ENCODE measurements at places on chromosomes 4 and X.

GRCh38 chrX:102958794-102959193, 21.7 kb downstream of the RAB40AL start:
- no peak for DNase-seq

GRCh38 chr4:147560625-147561024, 56.6 kb upstream of the TMEM184C start:
- no peak for DNase-seq

DNA sequence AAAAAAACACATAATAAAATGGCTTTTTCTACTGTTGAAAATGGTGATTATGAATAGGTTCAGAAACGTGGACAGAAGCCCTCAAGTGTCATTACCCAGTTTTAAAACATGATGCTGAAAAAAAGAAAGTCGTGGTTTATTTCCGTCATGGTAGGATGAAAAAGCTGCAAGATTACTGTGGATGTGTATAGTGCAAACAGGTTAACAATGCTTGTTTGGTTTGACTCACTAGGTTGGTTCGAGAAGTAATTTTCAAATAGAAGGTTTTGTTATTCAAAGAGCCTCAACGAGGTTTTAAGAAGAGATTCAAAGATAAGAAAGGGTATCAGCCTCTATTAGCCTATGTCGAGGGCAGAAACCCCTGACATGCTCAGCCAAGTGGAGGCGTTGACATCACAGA, 2.5 kb upstream of the RXFP1 start:
- DNase-seq, result no peak

DNA sequence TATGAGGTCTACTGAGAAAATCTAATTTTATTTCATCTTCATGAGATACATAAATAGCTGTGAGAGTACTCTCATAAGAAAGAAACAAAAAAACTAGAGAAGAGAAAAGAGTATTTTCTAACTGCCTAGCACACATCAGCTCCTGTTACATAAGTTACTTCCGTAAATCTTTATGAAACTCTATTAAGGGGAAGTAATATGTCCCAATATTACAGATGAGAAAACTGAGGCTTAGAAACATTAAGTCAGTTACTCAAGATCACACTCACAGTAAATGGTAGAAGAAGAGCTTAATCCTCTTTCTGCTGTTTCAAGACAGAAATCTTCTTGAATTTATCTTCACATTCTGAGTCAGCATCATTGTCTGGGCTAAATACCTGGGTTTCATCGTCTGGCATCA, 164.1 kb downstream of the DTHD1 start:
- DNase-seq, result no peak

- DNase-seq, result no peak
Observed at GRCh38 chr4:155703486-155704247, 37.0 kb downstream of the GUCY1A1 start.

GRCh38 chr4:70518716-70519115, 347 bp downstream of the AMTN start:
- DNase-seq, result no peak

GRCh38 chr4:89894649-89895550, at the start of gene MMRN1:
TSS of gene MMRN1 (plus strand) at chr4:89894854. CDS start at chr4:89894972, 118 bp downstream.
- DNase-seq, result no peak

DNA sequence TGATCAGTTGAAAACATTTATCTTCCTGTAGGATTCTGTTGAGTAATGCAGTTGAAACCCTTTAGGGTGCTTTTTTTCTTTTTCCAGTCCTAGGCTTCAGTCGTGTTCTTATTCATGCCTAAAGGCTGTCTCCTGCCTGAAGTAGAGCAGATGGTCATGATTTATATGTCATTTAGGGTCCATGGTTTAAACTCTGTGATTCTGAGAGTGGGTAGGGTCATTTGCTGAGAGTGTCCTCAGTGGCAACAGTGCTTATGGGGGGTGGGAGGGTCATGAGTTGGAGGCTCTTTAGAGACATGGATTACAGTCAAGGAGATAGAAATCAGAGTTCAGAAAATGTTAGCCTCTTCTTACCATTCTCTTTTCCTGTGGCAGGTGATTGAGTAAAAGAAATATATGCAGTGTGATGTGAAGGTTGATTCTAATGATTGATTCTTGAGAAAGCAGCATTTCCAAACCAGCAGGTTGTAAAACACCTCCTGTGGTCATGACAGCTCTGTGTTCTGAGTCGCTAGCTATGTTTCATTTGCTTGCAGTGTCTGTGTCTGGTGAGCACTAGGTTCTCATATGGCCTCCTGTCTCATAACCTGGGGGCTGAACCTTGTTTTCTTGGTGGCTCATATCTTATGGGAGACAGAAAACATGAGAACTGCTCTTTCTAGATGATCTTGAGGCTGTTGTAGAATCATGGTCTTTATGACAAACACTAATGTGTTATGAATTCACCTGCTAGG, 60.4 kb downstream of the JADE1 start:
- no peak for DNase-seq

- no peak for DNase-seq
Observed at GRCh38 chr4:3494462-3494871, 31.4 kb downstream of the DOK7 start.

GRCh38 chr4:108415389-108415788, 205.0 kb upstream of the RPL34 start:
- no peak for DNase-seq

All from stimulated activated CD4-positive, alpha-beta T cell treated with anti-CD3 and anti-CD28 coated beads, Interleukin-15, amount 100 ng/mL, for 48 hours (primary cell).